ENCODE measurements at places on chromosomes 5 and 9.

GRCh38 chr9:8430945-8431344 lies 631.4 kb upstream of the DMAC1 start:
- ATAC-seq, result peak; percentile 11

GRCh38 chr9:134521817-134522501 lies 119.6 kb upstream of the COL5A1 start:
- ATAC-seq, result no peak

GRCh38 chr5:174284873-174285272 lies 239.4 kb downstream of the NSG2 start:
- no peak for ATAC-seq

DNA sequence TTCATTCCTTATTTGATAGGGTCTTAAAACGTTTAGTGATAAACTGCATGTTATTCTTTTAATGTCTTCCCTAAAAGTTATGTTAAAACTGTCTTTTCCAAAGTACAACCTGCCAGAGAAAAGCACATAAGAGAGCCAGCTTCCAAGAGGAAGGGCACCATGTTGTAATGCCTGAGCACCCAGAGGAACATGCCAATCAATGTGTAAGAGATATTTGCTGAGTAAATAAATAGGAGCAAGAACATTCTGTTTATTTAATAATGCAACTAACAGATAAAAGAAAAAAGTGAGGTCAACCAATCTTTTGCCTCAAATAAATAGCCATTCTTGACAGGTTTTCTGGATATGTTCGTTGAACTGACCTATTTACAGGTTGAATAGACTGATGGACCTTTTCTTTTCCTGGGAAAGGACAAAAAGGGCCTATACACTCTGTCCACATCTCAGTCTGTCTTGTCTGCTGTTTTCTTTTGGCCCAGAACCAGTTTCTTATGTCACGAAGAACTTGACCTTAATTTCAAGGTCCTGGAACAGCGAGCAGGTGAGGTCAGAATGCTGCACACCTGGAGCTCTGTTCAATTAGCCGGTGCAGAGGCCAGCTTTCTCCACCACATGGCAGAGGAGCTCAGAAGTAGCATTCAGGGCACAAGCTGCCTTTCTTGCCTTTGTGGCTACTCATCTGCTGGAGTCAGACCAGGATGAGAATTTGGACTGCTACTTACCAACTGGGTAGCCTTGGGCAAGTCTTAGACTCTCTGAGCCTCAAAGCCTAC lies 77.7 kb downstream of the PLCXD3 start:
- ATAC-seq, result no peak

DNA sequence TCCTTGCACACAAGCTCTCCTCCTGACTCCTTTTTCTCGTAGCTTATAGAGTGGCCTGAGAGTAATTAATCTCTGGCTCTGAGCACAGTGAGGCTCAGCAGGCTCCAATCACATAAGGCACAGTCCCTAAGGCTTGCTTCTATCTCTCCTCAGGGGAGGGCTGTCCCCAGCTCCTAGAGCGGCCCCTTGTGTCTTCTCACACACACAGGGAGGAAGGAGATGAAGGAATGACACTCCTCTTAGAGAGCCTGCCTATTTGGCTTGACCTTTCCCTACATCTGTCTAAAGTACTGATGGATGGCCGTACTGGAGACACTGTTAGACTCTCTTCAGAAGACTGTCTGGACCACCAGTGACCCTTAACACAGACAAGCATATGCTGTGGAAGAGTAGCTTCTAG lies 12.9 kb downstream of the TAS2R1 start:
- no peak for ATAC-seq

GRCh38 chr9:33092634-33093033 lies 16.2 kb upstream of the SMU1 start:
- ATAC-seq, result no peak
